ENCODE measurements at places on chromosomes 12 and 14.
A peak's percentile ranks its signal among the peaks of the same experiment; 100 is the strongest.

DNA sequence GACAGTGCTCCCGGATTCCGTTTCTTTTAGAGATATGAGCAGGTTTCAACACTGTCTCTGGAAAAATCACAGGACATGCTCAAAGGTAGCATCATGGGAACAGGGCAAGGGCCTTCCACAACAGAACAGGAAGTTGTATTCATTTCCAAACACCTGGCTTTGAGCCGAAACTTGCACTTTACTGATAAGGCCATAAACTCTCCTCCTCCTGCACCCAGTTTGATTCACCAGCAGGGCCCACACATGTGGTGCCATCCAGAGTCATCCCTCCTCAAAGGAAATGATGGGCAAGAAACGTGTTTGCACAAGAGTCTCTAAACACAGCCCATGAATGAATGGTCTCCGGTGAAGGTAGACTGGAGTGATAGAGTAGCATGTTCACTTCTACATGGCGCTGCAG is 268.4 kb upstream of the FKBP4 start:
- DNase-seq, result no peak
- peaks cover 6% of the 10 kb centered on the region for H3K36me3 ChIP-seq
- H3K4me1 ChIP-seq, result peaks cover 4% of the 10 kb centered on the region
- no peak overlapping the region for H3K27ac ChIP-seq
- H3K27me3 ChIP-seq, result peaks cover 7% of the 10 kb centered on the region

- H3K27me3 ChIP-seq, result no peaks in the 10 kb centered on the region
- no peak overlapping the region for H3K4me3 ChIP-seq
- H3K36me3 ChIP-seq, result no peaks in the 10 kb centered on the region
Observed at GRCh38 chr12:130642856-130643255, 73.2 kb downstream of the RIMBP2 start.

GRCh38 chr14:65075628-65076325 is 26.5 kb downstream of the MAX start:
- DNase-seq, result no peak
- H3K4me3 ChIP-seq, result no peak overlapping the region
- H3K27ac ChIP-seq, result no peak overlapping the region

- H3K27ac ChIP-seq, result no peak overlapping the region
- no peak for DNase-seq
Observed at GRCh38 chr12:105018012-105018411, 31.9 kb downstream of the NOPCHAP1 start.

DNA sequence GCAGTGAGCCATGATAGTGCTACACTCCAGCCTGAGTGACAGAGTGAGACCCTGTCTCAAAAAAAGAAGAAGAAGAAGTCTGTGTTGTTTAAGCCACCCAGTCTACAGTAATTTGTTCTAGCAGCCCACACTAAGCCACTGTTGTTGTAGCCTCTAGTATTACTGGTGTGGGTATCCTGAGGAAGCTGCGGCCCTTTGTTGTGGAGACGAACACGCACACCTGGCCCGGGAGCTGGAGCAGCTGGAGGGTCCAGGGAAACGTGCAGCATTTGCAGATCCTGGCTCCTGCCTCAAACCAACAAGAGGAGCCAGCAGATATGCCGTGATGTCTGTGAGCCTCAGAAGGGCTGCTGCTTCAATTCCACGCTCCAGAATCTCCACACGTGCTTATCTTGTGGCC is 65.3 kb downstream of the MAP1LC3B2 start:
- H3K27me3 ChIP-seq, result peaks cover 35% of the 10 kb centered on the region
- H3K4me3 ChIP-seq, result no peak overlapping the region
- H3K4me1 ChIP-seq, result no peaks in the 10 kb centered on the region

GRCh38 chr14:62062645-62063044 is 300.4 kb downstream of the SNAPC1 start:
- H3K27me3 ChIP-seq, result no peaks in the 10 kb centered on the region
- DNase-seq, result no peak
- no peak overlapping the region for H3K27ac ChIP-seq
- peaks cover 17% of the 10 kb centered on the region for H3K4me1 ChIP-seq
- no peak overlapping the region for H3K4me3 ChIP-seq

GRCh38 chr12:102022286-102022685 is 39.5 kb downstream of the WASHC3 start:
- no peaks in the 10 kb centered on the region for H3K27me3 ChIP-seq
- no peak for DNase-seq
- peaks cover 29% of the 10 kb centered on the region for H3K36me3 ChIP-seq
- no peak overlapping the region for H3K27ac ChIP-seq

- no peak overlapping the region for H3K27ac ChIP-seq
- no peaks in the 10 kb centered on the region for H3K27me3 ChIP-seq
- H3K36me3 ChIP-seq, result no peaks in the 10 kb centered on the region
- DNase-seq, result no peak
Observed at GRCh38 chr12:87883806-87884205, 145.4 kb downstream of the C12orf50 start.

GRCh38 chr12:11891754-11892386 is 178.9 kb upstream of the BCL2L14 start:
- no peak overlapping the region for H3K4me3 ChIP-seq
- no peak for DNase-seq
- H3K36me3 ChIP-seq, result peaks cover 21% of the 10 kb centered on the region
- H3K27me3 ChIP-seq, result peaks cover 2% of the 10 kb centered on the region
- H3K4me1 ChIP-seq, result no peaks in the 10 kb centered on the region

DNA sequence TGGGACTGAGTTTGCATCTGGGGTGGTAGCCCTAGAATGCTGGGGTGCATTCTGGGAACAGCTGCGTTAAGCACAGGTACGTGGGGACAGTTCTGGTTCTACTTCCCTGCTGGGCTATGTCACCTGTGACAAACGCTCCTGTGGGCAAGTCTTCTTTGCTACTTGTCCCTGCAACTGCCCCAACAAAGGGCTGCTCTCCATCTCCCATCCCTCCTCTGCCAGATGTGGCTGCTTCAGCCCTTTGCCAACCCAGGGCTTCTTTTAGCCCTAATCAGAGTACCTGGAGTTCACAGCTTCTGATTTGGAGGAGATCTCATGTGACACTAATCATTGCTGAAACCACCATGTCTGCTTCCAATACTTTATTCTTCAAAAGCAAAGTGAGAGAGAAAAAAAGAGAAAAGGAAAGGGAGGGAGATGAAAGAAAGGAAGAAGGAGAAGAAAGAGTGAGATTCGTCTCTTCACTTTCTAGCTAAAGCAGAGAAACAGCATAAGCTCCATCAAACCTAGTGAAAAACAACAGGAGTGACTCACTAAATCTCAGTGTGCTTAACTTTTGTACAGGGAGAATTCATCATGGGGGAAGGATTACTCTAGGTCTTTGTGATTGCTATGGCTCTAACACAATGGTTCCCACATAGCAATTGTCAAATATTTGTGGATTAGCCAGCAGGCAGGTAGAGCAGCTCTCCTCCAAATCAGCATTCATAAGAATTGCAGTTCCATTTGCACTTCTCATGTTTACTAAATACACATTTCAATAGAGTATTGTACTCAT is 174.8 kb downstream of the LRIG3 start:
- H3K27me3 ChIP-seq, result no peaks in the 10 kb centered on the region
- H3K4me3 ChIP-seq, result no peak overlapping the region
- H3K4me1 ChIP-seq, result peaks cover 27% of the 10 kb centered on the region
- H3K36me3 ChIP-seq, result no peaks in the 10 kb centered on the region
- DNase-seq, result no peak

- H3K4me1 ChIP-seq, result peaks cover 50% of the 10 kb centered on the region
- peak; percentile 67 for DNase-seq
- peaks cover 4% of the 10 kb centered on the region for H3K27me3 ChIP-seq
- H3K36me3 ChIP-seq, result no peaks in the 10 kb centered on the region
- peak overlapping the region; percentile 59 for H3K4me3 ChIP-seq
Observed at GRCh38 chr12:51904951-51905470, 2.3 kb upstream of the ACVRL1 start.

DNA sequence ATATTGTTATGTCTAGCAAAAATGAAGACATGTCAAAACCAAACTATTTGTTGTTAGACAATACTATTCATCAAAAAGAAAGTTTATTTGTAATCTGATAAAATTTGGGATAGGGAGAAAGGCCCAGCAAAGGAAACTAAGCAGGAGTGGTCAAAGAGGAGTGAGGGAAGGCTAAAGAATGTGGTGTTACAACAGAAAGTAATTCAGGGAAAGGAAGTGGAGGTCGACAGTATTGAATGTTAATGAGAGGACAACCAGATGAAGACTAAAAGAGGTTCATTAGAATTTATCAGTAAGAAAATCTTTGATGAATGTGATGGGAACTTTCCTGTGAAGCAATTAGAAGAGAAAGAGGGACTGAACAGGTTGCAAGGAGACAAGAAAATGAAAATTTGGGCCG is 33.9 kb downstream of the PLCZ1 start:
- no peak for DNase-seq
- H3K4me1 ChIP-seq, result peaks cover 32% of the 10 kb centered on the region
- no peak overlapping the region for H3K27ac ChIP-seq
- no peaks in the 10 kb centered on the region for H3K27me3 ChIP-seq
- no peak overlapping the region for H3K4me3 ChIP-seq

- no peak overlapping the region for H3K4me3 ChIP-seq
- H3K27ac ChIP-seq, result no peak overlapping the region
- DNase-seq, result no peak
- H3K27me3 ChIP-seq, result no peaks in the 10 kb centered on the region
Observed at GRCh38 chr12:90355711-90356355, 599.1 kb downstream of the CCER1 start.

GRCh38 chr12:108271951-108272872 is 66.9 kb downstream of the CMKLR1 start:
- no peak overlapping the region for H3K27ac ChIP-seq
- no peak overlapping the region for H3K4me3 ChIP-seq
- H3K27me3 ChIP-seq, result no peaks in the 10 kb centered on the region
- H3K36me3 ChIP-seq, result no peaks in the 10 kb centered on the region
- no peak for DNase-seq
- H3K4me1 ChIP-seq, result no peaks in the 10 kb centered on the region
